ENCODE measurements at places on chromosomes 12 and 14. TPM values are rescaled to one million over a fixed set of nuclear protein-coding genes. Genes with fewer than 3 reads are reported as not detected.
A peak's percentile ranks its signal among the peaks of the same experiment; 100 is the strongest.

DNA sequence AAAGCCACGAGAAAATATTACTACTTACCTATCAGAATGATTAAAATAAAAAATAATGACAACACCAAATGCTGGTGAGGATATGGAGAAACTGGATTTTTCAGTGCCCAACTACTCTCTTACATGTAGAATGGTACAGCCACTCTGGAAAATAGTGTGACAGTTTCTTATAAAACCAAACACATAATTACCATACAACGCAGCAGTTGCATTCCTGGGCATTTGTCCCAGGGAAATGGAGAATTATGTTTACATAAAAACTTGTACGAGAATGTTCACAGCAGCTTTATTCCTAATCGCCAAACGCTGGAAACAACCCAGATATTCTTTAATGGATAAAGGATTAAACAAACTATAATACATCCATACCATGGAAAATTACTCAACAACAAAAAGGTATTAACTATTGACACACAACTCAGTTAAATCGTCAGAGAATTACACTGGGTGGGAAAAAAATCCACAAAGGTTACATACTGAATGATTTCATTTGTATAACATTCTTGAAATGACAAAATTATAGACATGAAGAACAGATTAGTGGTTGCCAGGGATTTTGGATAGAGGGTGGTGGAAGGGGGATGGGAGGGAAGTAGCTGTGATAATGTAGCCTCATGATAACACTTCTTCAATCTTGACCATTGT lies 35.4 kb downstream of the TAOK3 start:
- DNase-seq: no peak

DNA sequence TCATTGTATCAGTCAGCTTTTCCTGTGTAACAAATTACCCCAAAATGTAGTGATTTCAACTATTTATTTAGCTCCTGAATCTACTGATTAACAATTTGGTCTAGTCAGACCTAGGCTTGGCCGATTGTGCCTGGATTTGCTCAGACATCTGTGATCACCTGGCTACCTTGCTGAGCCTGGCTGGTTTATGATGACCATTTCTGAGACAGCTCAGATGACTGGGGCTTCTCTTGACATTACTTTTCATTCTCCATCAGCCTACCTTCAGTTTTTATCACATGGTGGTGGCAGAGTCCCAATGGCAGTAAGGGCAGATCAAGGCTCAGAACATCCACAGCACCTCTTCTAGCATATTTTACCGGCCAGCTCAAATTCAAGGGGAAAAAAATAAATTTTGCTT lies 286.3 kb downstream of the BTG1 start:
- DNase-seq: no peak

DNA sequence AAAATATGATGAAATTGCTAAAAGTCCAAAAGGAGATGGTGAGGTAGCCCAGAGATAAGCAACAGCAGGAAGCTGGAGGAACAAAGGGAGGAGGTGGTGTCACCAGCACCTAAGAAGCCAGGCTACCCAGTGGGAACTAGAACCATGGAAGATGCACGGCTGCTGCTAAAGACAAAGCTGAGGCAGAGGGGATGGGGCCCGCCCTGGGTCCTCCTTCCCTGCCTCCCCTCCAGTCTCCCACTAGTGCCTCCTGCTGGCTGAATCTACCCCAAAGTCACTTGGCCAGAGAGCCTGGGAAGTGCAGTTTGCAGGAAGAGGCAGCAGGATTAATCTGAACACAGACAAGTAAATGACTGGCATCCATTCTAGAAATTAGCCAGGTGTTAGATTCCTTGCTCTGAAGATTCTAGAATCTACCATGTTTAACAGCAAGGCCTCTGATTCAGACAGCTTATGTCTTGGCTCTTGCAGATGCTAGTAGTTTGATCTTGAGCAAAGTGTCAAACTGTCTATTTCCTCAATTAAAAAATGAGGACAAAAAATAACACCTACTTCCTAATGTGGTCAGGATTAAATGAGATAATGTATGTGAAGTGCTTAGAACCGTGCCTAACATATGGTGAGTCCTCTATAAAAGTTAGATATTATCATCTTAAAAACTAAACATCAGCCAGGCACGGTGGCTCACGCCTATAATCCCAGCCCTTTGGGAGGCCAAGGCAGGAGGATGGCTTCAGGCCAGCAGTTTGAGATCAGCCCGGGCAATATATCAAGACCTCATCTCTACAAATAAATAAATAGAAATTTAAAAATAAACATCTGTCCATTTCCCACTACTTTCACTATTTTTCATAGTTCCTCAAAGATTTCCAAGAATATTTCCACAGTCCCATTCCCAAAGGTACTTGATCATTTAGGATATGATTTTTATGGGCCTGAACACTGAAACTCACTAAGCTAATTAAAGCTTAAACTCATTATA lies 5.8 kb upstream of the LRP10 start:
- DNase-seq: no peak

The SLC7A7 gene
- total RNA-seq: 4.6 TPM

The GPX2 gene
- not detected for total RNA-seq

DNA sequence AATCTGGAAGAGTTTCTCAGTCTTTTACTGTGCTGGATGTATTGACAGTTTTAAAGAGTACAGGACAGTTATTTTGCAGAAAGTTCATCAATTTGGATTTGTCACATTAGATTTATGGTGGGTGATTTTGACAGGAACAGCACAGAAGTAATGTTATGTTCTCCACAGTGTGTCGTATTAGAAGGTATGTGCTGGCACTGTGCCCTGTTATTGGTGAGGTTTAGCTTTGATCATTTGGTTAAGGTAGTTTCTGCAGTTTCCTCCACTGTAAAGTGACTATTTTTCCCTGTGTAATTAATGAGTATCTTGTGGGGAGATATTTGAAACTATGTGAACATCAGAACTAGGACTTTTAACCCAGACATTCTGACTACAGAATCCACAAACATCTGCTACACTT lies 308.5 kb upstream of the TBX3 start:
- no peak for DNase-seq

GRCh38 chr14:49972823-49973222 lies 79.9 kb downstream of the ARF6 start:
- DNase-seq: no peak

The C12orf50 gene
- total RNA-seq: 0.11 TPM

DNA sequence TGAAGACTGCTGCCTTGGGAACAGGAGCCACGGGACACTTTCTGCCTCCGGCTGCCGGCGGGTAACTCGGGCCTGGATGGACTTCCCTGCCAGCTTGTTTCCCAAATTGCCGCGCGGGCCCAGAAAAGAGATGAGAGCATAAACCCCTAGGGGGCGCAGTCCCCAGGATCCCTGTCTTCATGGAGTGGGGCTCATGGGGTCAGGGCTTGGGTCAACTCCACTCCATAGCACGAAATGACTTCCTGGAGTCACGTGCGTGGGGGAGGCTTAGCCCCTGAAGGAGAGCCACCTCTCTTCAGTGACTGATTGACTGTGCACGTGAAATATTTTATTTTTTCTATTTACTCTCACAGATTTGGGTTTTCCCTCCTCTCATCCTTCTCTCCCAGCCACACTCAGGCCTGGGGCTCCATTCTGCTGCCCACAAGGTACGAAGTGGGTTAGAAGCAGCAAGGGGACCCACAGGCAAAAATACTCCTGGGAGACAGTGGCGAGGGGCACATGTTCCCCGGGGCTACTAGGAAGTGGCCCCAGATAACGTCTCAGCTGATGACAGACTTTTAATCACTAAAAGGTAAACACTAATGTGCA lies 10.0 kb downstream of the PGF start:
- DNase-seq: peak; percentile 59

The HOXC10 gene
- total RNA-seq: not detected

GRCh38 chr14:77270361-77271112 lies 469 bp downstream of the NGB start:
- DNase-seq: no peak

The KRT6C gene
- total RNA-seq: not detected

DNA sequence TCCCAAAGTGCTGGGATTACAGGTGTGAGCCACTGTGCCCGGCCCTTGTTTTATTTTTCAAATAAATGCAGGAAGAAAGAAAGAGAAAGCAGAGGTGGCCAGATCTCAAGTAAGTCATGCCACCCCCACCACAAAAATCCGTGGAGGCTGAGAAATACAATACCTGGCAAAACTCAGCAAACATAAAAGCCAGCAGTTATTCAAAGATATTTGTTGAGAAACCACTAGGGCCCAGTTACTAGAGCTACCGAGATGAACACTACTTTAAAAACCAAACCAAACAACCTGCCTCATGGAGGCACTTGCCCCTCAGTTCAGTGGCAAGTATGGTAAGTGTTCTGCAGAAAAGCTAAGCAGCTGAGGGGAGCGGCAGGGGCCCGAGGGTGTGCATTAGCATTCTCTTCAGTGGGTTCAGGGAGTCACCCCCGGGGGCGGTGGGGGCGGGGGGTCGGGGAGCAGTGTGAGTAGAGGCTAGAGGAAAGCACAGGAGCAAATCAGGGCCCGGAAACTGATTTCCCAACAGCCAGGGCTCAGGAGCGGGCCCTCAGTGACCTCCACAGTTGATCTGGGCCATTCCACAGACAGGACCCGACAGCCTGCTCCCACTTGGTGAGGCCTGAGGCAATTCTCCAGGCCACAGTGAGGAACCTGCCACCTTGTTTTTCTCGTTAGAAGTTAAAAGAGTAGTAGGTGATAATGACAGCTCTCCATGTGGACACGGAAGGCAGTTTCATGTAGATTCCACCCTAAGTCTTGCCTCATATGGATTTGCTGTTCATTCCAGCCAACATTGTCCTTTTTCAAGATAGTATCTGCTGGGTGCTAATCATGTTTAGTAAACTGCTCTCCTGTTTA lies 8.6 kb downstream of the EVL start:
- no peak for DNase-seq

- no peak for DNase-seq
Observed at GRCh38 chr14:32023540-32023939, 53.6 kb upstream of the ARHGAP5 start.

GRCh38 chr12:49261721-49262120 lies 3.2 kb upstream of the TUBA1C start:
- no peak for DNase-seq

- DNase-seq: no peak
Observed at GRCh38 chr12:107241411-107241810, 148.1 kb upstream of the CRY1 start.

GRCh38 chr14:78253986-78254385 lies 83.8 kb downstream of the NRXN3 start:
- DNase-seq: no peak

GRCh38 chr12:48122065-48122834 lies 3.1 kb downstream of the PFKM start:
- DNase-seq: no peak

DNA sequence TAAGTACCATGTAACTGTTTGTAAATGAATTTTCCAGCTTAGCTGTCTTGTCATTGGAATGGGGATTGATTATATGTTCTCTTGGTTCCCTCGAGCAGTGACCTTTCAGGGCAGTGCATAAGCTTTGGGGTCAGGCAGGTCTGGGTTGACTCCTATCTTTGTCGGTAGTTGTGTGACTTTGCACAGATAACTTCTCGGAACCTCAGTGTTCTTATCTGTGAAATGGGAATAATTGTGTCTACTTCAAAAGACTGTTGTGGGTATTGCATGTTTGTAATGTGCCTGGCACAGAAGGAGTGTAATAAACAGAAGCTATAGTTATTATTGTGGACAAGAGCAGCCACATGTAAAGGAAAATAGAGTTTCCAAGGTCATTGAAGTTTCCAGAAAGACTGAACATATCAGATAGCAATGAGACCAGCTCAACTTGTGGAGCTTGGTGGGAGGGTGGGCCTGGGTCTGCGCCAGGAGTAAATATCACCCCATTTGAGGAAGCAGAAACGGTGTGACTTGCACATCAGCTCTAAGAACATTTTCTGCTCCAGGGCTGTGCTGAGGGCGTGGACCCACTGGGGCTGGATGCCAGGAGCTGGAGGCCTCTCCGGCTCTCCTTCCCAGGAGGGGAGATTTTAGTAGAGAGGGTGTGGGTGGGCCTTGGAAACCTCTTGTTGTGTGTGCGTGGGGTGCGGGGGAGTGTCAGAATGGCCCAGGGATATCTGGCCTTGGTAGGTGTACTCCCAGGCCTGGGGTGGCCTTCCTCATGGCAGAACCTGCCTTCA lies 19.7 kb downstream of the FOS start:
- DNase-seq: peak; percentile 78

DNA sequence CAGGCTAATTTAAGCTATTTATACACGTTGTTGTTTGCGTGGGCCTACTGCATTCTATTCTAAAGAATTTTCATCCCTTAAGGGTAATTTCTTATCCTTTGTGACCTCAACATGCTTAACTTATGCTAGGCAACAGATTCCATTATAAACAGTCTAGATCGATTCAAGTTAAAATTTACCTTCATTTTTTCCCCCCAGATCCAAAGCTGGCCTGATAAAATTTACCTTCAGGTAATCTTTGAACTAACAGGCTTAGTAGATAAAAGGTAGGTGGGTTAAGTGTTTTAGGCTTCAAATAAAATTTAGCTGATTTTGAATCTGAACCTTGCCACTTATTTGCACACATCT lies 389 bp upstream of the CCNB1IP1 start:
- DNase-seq: no peak

DNA sequence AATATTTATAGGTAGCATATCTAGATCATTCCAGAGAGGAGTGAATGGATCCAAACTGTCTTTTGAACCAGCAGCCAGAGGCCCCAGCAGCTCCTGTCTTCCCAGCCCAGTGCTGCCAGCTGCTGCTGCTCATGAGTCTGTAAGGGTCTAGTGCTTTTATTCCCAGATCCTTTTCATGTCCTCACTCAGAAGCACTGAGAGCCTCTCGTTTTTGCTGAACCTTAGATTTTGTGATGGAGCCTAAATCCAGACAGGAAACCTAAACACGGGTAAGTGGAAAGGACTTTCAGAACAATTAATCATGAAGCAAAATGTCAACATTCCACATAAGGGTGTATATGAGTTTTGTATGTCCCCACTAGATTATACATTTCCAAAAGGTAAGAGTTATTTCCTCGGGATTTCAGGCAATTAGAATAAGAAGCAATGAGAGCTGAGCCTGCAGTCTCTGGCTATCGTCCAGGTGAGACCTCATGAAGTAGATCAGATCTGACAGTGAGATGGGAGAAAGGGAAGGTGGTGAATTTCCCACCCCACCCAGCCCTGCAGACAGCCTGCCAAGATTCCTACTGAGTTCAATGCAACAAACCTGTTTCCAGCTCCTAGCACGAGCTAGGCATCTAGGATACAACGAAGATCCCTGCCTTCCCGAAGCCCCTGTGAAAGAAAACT lies 84.4 kb downstream of the NINJ2 start:
- no peak for DNase-seq

The SLC17A8 gene
- not detected for total RNA-seq

- DNase-seq: no peak
Observed at GRCh38 chr14:87615822-87616679, 376.9 kb downstream of the GALC start.

GRCh38 chr12:49089821-49090773 lies 4.5 kb downstream of the DHH start:
- DNase-seq: peak; percentile 62

DNA sequence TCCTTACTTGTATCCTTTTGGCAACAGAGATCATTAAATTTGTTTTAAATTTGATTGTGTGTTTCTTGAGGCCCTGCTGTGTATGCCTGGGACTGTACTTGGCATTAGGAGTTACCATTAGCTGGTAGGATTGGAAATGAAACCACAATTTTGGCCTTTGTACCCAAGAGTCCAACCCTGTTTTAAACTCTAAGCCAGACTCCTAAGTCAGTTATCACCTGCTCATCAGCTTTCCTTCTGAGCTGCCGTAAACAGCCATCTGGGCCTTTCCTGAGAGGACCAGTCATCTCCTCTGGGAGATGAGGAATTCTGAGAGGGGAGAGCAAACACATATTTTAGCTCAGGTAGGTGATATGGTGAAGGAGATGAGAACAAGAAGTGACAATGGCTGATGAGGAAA lies 74.3 kb upstream of the SRSF5 start:
- DNase-seq: no peak

The EPYC gene
- not detected for total RNA-seq
